Skin of body (tissue), 3 donors: ENCODE measurements at places on chromosomes 1 and 21. TPM values are rescaled to one million over a fixed set of nuclear protein-coding genes. Genes with fewer than 3 reads are reported as not detected.

The FCRLA gene
- total RNA-seq = 0.30 TPM

The ADORA1 gene
- total RNA-seq = 1.1 TPM

The A3GALT2 gene
- total RNA-seq = not detected

The OR2AK2 gene
- total RNA-seq = not detected
